ENCODE measurements at places on chromosomes 7 and 10.

DNA sequence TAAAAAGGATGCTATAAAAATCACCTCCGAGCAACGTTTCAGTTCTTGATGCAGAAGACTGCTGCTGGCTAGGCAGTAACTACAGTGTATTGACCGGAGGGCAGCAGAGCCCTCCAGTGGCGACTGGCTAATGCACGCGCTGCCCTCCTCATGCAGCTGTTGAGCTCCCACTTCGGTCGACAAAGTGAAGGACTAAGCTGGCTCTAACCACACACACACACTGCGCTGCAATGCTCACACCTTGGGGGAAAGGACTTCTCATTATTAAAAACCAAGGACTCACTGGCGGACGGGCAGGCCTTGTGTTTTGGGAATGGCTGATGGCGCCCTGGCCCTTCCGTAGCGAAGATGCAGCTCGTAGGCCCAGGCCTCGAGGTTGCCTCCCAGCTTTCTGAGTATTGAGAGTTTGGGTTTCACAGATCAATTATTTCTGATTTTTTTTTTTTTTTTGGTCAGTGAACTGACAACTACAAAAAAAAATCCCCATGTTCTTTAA, 120.9 kb upstream of the DIP2C start:
- DNase-seq, result no peak

DNA sequence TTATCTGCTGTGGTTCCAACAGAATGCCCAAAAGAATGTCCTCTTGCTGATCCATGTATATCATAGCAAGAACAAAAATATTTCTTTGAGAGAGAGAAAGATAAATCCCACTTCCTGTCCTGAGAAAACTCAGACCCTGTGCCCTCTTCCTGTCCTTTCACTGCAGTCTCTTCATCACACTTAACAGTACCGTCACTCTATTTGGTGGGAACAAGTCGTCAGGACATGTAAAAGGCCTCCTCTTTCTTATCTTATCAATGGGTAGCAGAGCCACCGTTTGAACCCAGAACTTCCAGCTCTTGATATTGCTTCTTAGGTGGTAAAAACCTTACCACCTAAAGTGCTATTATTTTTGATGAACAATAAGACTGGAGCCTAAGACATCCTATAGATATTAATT, 43.9 kb downstream of the CHRM2 start:
- DNase-seq, result no peak

- no peak for DNase-seq
These were observed 100.7 kb downstream of the CYTH3 start for GRCh38 chr7:6171532-6172223.

DNA sequence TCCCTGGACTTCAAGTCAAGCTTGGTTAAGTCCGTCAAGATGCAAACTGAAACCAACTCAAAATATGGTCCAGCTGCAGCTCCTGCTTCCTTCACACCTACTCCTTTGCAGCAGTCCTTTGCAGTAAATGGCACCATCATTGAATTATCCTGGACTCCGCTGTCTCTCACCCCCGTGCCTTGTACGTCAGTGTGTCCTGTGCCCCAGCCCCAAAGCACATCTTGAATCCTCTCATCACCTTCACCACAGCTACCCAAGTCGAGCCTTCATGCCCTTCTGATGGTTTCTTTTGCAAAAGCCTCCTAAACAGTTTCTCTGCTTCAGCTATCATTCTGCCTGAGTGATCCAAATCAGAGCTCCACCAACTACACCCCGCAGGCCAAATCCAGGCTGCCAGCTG, 88.4 kb upstream of the LEP start:
- DNase-seq, result no peak

DNA sequence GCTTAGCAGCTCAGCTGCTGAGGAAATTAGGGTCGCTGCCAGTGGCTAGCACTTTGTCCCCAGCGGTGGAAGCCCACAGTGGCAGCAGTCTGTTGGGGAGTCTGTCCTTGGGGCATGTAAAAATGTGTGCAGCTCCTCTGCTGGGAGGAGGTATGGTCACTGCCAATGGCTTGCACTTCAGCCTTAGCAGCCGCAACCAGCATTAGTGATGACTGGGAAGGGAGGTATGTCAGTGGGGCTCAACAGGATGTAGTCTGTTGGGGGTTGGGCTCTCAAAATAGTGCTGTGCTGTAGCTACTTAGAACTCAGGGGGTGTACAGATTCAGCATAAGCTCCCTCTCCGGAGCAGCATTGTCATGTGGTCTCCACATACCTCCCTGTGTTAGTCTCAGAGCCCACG, 189.9 kb downstream of the ZEB1 start:
- no peak for DNase-seq

DNA sequence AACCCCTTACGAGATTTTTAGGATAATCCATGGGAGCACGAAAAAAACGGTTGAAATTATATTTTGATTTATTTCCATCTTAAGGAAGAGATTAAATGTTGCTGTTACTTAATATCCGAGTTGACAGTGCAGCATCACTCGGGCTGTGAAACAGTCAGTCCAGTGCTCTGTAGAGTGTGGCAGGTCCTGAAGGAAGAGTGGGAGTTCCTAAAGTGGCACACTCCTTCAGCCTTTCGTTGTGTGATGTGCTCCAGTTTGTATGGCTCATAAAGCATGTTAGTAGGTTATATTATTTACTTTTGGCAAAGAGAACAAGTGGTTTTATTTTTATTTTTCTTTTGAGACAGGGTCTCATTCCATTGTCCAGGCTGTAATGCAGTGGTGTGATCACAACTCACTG, 358.3 kb downstream of the AUTS2 start:
- no peak for DNase-seq

GRCh38 chr7:83849131-83849530, 200.2 kb upstream of the SEMA3E start:
- peak; percentile 25 for DNase-seq

DNA sequence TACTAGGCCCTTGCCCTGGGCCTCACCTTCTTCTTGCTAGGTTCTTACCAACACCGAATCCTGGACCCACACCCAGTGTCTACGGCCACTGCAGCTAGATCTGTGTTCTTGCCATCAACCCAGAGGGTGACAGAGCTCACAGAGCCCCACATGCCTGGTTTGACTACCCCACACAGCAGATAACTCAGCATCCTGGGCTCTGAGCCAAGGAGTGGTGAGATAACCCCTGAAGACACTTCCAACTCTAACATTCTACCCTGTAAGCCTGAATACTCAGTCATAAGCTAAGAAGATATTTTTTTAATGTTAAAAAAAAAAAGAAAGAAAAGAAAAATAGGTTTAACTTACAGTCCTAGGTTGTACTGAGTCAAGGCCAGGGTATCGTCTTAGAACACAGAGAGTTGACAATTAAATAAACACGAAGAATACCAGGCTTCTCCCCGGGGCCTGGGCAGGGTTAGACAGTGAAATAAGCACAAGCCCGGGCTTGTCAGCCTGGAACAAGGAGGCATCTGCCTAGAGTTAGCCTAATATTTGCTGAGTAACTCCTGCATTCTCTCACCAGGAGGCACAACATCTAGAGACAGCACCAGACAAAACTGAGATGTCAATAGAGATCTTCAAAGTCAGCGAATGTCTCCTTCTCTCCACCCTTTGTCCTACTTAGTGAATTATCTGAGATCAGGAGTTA, 556.5 kb upstream of the LRRN3 start:
- no peak for DNase-seq

GRCh38 chr7:2245883-2246675, 4.1 kb downstream of the NUDT1 start:
- no peak for DNase-seq

DNA sequence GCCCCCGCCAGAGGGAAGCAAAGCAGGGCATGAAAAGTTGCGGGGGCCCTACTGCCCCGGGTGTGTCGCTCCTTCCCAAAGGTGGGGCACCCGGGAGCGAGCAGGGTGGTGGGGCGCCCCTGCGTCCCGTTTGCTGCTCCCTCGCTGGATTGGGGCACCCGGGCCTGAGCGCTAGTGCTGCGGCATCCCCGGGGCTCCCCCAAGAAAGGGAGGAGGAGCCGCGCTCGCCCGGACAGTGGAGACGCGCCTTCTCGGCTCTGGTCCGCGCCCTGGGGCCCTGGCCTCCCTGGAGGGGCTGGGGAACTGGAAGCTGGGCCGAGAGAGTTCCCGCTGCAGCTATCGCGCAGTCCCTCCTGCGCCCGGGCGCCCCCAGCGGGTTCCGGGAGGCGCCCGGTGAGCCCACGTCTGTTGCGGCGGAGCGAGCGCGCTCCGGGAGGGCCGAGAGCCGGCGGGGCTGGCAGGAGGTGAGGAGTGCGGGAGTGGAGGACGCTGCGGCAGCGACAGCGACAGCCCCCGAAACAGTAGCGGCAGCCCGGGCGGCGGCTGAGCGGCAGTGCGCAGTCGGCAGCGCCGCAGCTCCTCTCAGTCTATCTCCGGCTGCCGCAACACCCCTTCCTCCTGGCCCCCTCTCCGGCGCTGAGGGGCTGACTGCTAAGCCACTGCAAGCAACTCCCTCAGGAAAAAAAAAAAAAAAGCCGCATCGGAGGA, 504 bp upstream of the BMPER start:
- DNase-seq, result no peak

- no peak for DNase-seq
These were observed 700 bp downstream of the MTPN start for GRCh38 chr7:135976312-135977006.

- DNase-seq, result no peak
These were observed 543.2 kb upstream of the SEMA3D start for GRCh38 chr7:85730012-85730411.

DNA sequence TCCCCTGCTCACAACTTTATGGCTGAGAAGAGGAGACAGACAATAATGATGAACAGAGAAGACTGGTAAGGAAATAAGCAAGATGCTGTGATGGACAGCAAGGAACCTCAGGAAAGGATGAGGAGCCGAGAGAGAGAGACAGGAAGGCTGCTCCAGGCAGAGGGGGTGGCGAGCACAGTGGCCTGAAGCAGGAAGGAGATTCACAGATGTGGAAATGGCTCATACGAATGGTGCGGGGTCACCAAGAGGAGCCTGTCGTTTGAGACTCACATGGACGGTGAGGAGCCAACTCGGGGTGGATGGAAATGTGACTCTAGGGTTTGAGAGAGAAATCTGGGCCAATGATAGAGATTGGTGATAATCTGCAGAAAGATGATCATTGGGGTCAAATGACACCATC, 43.7 kb downstream of the KIAA1549 start:
- DNase-seq, result no peak

GRCh38 chr7:95006010-95006409, 98.6 kb downstream of the PPP1R9A start:
- no peak for DNase-seq

DNA sequence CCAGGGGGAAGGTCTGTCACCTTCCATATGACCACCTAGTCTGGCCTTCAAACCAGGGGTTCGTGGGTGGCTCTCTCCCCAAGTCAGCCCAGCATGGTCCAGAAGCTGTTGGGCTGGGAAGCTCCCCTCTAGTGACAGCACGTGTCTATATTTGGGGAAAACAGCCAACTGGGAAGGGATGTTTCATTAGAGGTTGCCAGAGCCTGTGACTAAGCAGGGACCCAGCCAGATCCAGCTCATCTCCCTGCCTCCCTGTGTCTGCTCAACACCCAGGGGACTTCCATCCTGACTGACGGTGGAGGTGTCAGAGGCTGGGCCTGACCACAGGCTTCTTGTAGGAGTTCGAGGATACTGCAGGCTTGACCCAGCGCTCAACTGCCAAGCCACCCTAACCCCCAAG, 10.5 kb downstream of the STYXL1 start:
- DNase-seq, result peak; percentile 69

- DNase-seq, result no peak
These were observed 3.3 kb upstream of the SHH start for GRCh38 chr7:155815332-155816191.

DNA sequence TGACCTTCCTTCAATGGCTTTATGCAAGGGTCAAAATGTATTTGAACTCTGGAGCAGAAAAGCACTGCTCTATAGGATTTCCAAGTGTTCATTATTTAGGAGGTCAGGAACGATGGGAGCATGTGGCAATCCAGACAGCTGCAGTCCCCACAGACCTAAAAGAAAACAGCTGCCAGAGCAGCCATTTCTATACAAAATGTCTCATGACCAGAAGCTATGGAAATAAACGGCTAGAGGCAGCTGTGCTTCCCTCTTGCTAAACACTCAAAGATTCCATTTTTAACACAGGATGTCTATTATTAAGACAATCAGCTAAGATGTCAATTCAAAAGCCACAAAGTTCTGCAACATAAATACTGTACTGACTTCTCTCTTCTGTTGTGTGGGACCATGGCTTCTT, 879.1 kb upstream of the C7orf33 start:
- no peak for DNase-seq

DNA sequence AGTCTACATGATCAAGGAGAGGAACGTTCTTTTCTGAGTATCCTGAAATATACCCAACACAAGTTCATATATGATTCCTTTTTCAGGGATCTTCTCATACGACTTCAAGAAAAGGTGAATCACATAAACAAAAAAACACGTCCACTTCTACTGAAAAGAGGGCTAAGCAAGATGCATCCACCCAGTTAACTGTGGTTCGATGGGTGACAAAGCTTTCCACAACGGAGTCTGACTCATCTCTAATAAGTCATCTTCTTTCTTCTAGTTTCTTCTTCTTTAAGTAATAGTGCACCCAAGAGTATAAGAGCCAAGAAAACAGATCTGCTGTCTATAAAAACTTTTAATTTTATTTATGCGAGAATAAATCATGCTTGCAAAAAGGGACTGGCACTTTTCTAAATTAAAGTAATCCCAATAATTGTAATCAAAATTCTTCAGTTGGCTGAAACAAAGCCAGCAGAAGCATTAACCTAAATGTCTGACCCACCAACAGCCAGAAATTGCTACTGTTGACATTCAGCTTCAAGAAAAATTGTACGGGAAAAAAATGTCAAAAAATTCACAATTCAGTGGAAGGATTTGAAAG, 146.9 kb upstream of the ANK3 start:
- peak; percentile 52 for DNase-seq

DNA sequence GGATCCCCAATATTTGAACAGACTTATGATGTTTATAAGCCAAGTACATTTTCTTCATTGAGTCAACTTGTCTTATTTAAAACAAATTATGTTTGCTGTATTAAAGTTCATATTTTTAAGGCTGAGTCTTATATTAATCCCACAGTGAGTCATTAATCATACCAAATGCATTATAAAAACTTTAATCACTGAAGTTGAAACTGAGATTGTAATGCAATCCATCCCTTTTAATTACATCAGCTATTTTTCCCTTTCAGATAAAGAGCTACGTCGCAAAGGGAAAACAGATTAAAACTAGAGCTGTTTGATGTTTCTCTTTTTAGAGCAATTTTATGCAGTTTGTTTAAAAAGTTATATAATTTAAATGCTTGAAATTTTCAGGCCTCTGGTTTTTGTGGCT, 183.0 kb downstream of the ARID5B start:
- DNase-seq, result no peak

GRCh38 chr7:151884312-151885201, 7.6 kb upstream of the PRKAG2 start:
- no peak for DNase-seq

GRCh38 chr7:142556740-142557139, 192.5 kb upstream of the PRSS1 start:
- peak; percentile 96 for DNase-seq

All from skeletal muscle cell (primary cell).